GM12878 (cell line): ENCODE measurements at places on chromosomes 11 and 22. TPM values are rescaled to one million over a fixed set of nuclear protein-coding genes. Genes with fewer than 3 reads are reported as not detected.

Gene SUSD2
- total RNA-seq: 0.11 and 0.31 TPM in 2 replicates

Gene ZNF215
- 1.9 and 2.4 TPM in 2 replicates for total RNA-seq

Gene SMC1B
- total RNA-seq: not detected in 2 replicates

GRCh38 chr11:82076126-82076525, 657.5 kb downstream of the FAM181B start:
- DNase-seq: no peak
- H3K4me3 ChIP-seq: no peak overlapping the region
- H3K27ac ChIP-seq: no peak overlapping the region
- H3K4me1 ChIP-seq: no peaks in the 10 kb centered on the region

- H3K27ac ChIP-seq: no peak overlapping the region
- H3K36me3 ChIP-seq: no peaks in the 10 kb centered on the region
- no peak for DNase-seq
- H3K27me3 ChIP-seq: no peaks in the 10 kb centered on the region
- no peaks in the 10 kb centered on the region for H3K4me1 ChIP-seq
- no peak overlapping the region for H3K4me3 ChIP-seq
These were observed 111.4 kb upstream of the TBCEL start for GRCh38 chr11:120912504-120912903.

DNA sequence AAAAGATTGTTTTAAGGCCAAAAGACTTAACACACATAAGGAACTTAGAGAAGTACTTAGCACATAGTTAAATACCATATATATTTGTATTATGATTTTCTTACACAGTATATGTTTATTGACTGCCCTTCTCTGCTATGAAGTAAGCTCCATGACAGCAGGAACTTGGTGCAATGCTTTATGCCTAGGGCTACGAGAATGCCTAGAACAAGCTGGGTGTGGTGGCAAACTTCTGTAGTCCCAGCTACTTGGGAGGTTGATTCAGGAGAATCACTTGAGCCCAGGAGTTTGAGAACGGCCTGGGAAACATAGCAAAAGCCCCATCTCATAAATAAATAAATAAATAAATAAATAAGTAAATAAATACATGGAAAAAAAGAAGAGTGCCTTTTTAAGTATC, 1.9 kb downstream of the SLC5A12 start:
- no peak for DNase-seq
- no peaks in the 10 kb centered on the region for H3K4me1 ChIP-seq
- H3K27ac ChIP-seq: no peak overlapping the region
- H3K36me3 ChIP-seq: no peaks in the 10 kb centered on the region
- H3K27me3 ChIP-seq: no peaks in the 10 kb centered on the region
- no peak overlapping the region for H3K4me3 ChIP-seq

DNA sequence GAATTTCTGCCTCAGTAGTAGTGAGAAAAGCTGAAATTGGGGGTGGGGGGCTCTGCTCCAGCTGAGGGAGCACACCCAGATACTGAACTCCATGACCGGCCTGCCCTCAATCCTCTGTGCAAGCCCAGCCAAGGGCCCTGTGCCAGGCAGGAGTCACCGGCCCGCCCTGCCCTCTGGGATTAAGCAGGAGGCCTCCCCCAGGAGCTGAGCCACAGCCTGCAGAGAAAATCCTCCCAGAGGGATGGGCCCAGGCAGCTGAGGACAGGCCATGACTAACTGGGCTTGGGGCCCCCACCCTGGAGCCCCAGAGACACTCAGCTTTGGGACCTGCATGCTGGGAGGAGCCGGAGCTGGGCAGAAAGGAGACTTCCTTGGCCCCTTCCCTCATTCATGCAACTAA, 48.8 kb downstream of the MN1 start:
- H3K36me3 ChIP-seq: no peaks in the 10 kb centered on the region
- H3K4me3 ChIP-seq: no peak overlapping the region
- peaks cover 1% of the 10 kb centered on the region for H3K27me3 ChIP-seq

DNA sequence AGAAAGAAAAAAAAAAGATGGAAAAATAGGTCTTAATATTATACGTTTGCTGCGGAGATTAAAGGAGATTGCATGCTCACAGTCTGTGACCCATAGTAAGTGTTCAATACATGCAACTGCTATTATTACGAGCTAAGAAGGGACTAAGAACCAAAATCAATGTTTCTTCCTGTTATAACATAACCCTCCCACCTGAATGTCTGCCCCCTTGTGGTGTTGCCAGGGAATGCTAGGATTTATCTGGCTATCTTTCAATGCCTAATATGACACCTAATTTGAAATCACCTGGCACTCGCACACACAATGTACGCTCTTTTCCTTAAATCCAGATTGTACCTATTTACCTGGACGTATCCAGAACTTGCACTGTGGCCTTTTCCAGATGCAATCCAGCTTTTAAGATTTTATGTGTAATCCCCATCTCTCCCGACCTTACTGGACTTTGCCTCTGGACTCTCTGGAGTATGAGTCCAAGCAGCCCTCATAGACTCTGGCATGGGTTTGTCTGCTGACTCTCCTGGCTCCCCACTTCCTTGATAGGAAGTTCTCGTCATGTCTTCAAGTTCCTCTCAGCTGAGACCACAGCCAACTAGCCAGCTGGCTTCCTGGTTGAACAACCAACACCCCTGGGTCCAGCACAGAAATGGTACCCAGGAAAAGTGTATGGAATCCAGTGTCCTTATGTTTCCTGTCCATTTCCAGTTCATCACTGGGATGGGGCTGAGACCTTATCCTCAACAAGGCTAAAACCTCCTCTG, 151.5 kb downstream of the CCDC34 start:
- no peaks in the 10 kb centered on the region for H3K27me3 ChIP-seq
- H3K36me3 ChIP-seq: no peaks in the 10 kb centered on the region
- no peak overlapping the region for H3K27ac ChIP-seq
- DNase-seq: no peak
- no peaks in the 10 kb centered on the region for H3K4me1 ChIP-seq

GRCh38 chr11:20529757-20530156, 69.7 kb upstream of the SLC6A5 start:
- no peak overlapping the region for H3K4me3 ChIP-seq
- no peaks in the 10 kb centered on the region for H3K36me3 ChIP-seq
- H3K27ac ChIP-seq: no peak overlapping the region
- no peak for DNase-seq

GRCh38 chr11:43579171-43579918, 101.2 kb upstream of the HSD17B12 start:
- H3K27me3 ChIP-seq: peaks cover 33% of the 10 kb centered on the region
- no peak for DNase-seq
- no peaks in the 10 kb centered on the region for H3K36me3 ChIP-seq
- H3K4me1 ChIP-seq: no peaks in the 10 kb centered on the region
- H3K4me3 ChIP-seq: peak overlapping the region; percentile 58; the same call in 1 of the 2 replicates
- no peak overlapping the region for H3K27ac ChIP-seq

- DNase-seq: no peak
- H3K4me3 ChIP-seq: no peak overlapping the region
- H3K27ac ChIP-seq: no peak overlapping the region
- H3K4me1 ChIP-seq: peaks cover 18% of the 10 kb centered on the region
- H3K27me3 ChIP-seq: no peaks in the 10 kb centered on the region
These were observed 6.8 kb upstream of the SUN2 start for GRCh38 chr22:38762551-38762983.
